ENCODE measurements at places on chromosomes 5 and 9. TPM values are rescaled to one million over a fixed set of nuclear protein-coding genes. Genes with fewer than 3 reads are reported as not detected.

DNA sequence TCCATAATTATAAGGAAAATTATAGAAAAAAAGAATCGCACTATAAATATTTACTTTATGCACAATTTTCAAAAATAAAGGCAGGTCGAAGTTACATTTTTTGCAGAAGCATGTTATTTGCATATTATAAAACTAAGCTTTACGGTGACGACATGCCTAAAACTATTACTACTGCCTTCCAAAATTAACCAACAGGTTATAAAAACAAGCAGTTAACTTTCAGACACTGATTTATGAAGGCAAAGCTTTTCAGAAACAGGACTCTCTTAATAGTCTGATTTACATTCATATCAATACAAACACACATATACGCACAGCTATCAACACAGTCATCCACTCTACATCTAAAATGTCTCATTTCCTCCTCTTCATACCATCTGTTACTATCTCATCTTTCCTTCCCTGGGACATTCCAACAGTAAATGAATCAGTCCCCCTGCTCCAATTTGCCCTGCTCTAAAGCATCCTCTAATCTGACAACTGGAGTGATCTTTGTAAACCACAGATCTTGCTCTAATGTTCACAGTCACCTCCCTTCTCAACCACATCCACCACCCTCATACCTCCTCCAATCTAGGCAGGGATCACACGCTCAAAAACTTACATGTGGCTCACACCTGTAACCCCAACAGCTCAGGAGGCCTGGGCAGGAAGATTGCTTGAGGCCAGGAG is 21.6 kb downstream of the FBXW11 start:
- H3K36me3 ChIP-seq, result no peaks in the 10 kb centered on the region
- no peaks in the 10 kb centered on the region for H3K27me3 ChIP-seq
- H3K4me1 ChIP-seq, result no peaks in the 10 kb centered on the region
- no peak overlapping the region for H3K4me3 ChIP-seq
- H3K27ac ChIP-seq, result no peak overlapping the region

DNA sequence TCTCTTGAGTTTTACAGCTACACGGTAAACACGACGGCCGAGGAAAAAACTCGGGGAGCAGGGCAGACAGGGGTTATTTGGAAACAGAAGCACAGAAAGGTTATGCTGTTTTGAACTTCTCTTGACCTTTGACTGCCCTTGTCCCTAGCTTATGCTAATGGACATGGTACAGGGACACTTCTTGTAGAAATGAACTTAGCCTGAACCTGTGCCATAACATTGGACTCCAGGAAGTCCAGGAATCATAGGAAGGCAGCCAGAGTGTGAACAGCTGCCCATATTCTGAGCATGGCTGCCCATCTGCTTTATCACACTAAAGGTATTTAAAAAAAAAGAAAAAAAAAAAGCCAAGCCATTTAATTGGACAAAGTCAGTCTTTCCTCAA is 46.1 kb downstream of the NR6A1 start:
- no peak overlapping the region for H3K27ac ChIP-seq
- H3K27me3 ChIP-seq, result no peaks in the 10 kb centered on the region
- H3K4me1 ChIP-seq, result peaks cover 7% of the 10 kb centered on the region

DNA sequence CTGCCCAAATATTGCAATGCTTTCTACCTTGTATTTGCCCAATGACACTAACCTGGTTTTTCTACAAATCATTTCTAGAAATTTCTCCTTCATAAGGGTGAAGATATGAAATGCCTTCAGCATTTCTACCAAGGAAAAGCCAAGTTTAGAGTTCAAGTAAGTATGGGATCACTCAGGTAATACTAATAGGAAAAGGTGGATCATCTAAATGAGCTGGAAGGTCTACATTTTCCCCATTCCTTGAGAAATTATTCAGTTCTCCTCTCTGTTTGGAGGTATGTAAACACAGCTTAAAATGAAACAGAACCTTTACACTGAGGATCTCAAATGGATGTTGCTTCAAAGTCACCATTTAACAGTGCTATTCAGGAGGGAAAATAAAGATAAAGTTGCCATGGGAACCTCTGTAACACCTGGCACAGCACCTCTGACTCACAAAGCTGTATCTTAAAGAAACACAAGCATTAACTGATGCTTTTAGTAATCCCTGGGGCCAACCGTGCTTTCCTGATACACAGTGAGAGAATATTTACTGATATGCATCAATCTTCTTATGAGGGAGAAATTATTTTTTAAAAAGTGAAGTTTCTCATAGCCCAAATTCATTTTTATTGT is 161.3 kb downstream of the DRD1 start:
- no peaks in the 10 kb centered on the region for H3K27me3 ChIP-seq
- H3K4me1 ChIP-seq, result no peaks in the 10 kb centered on the region
- H3K27ac ChIP-seq, result no peak overlapping the region
- no peak for DNase-seq

DNA sequence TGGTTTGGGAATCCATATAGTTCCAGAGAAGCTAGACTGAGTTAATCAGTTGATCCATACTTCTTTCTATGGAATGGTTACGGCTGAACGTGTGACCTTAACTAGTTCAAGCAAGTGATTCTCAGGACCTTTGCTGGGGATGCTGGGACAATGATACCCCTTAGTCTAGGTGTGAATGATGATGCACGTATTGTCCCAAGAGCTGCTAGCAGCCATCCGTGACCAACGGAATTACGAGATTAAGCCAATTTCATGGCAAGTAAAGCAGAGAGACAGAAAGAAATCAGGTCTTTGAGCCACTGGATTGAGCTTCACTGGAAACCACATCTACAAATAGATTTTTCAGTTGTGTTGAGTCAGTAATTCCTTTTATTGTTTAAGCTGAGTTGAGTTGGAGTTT is 99.2 kb upstream of the LIFR start:
- no peaks in the 10 kb centered on the region for H3K27me3 ChIP-seq
- no peaks in the 10 kb centered on the region for H3K36me3 ChIP-seq
- no peak overlapping the region for H3K4me3 ChIP-seq
- no peak for DNase-seq

OTP gene
- not detected for total RNA-seq

SLIT3 gene
- total RNA-seq, result 24.9 TPM

CCDC183 gene
- total RNA-seq, result 1.1 TPM
